ENCODE measurements at places on chromosomes 16 and 17.
A peak's percentile ranks its signal among the peaks of the same experiment; 100 is the strongest.

DNA sequence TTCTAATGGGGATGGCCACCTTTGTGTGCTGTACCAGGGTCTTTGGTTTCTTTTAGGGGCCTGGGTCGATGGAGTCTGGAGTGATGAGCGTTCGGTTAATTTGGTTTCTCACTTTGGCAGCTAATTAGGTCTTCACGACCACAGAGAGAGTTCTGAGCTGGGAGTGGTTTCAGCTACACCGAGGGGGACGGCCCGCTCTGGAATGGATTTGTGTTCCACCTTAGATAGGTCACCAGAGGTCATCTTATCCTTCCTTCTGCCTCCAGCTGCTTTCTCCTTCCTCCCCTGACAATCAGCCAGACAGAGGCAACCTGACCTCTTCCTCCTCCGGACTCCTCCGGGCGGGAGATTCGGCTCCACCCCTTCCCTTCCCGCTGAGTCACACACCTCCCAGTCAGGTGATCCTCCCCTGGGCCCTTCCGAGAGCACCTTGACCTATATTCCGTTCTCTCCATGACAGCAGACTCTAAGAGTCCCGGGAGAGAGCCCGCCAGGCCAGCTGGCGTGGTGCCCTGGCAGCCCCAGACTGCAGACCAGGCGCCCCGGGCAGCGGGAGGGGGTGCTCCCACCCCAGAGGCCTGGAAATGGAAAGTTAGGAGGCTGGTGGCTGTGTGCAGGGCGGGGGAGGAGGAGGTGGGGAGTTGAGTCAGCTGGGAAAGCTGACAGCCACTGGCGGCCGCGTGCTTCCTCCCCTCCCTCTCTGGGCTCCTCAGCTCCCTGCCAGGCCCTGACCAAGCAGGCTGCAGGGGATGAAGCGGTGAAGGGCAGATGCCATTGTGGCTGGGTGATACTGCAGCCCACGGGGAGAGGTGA is 44.7 kb downstream of the CHD9 start:
- DNase-seq, result peak; percentile 87

DNA sequence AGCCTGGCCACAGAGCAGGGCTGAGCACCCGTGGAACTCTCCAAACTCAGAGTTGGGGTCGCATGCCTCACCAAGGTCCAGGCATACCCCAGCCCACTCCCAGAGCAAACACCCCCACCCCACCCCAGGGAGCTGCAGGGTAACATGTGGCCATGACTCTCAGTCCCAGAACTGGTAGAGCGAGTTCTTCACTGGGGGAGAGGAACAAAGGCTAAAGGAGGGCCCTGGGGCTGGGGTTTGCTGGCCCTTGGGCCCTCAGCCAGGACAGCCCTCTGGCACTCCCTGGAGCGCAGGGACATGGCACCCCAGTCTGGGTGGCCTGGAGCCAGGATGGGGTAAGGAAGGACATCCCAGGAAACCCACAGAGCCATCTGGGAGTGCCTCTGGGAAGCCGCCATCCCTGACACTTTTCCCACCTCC is 4.2 kb downstream of the HID1 start:
- no peak for DNase-seq

DNA sequence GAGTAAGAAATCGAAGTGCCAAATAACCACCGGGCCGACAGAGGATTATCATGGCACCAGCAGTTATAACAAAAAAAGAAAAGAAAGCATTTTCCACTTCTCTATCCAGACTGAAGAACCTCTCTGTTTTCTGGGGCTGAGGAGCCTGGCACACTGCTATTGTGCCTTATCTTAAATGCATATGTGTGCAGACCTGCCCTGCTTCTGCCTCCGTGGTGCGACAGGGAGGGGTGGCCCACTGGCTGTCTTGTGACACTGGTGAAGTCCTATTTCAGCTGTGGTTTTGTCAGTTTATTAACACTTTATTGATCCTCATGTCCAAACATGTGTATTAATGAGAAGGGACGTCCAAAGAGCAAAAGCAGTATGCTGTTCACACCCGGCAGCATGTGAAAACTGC is 55.4 kb downstream of the CDK5R1 start:
- DNase-seq, result no peak

DNA sequence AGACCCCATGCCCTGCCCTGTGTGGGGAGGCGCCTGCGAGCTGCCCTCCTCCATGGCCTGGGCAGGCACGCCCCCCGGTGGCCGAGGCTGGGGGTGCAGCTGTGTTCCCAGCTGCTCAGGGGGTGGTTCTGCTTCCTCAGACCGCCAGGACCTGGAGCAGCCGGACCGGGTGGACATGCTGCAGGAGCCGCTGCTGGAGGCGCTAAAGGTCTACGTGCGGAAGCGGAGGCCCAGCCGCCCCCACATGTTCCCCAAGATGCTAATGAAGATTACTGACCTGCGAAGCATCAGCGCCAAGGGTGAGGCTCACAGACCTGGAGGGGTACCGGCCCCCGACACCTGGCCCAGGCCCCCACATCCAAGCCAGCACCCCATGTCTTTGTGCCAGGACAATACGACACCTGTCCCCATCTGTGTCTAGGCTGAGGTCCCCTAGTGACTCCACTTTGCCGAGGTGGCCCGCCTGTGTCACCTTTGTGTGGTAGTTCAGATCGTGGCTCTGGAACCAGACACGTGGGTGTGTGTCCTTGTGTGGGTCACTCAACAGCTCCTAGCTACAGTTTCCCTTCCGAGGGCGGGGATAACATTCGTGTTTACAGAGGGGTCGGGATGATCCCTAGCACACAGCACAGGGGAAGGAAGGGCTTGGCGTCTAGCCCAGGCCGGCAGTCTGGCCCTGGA is 9.3 kb downstream of the GJD3 start:
- DNase-seq, result peak; percentile 45

- no peak for DNase-seq
Observed at GRCh38 chr17:80718428-80718827, 173.8 kb downstream of the RPTOR start.

DNA sequence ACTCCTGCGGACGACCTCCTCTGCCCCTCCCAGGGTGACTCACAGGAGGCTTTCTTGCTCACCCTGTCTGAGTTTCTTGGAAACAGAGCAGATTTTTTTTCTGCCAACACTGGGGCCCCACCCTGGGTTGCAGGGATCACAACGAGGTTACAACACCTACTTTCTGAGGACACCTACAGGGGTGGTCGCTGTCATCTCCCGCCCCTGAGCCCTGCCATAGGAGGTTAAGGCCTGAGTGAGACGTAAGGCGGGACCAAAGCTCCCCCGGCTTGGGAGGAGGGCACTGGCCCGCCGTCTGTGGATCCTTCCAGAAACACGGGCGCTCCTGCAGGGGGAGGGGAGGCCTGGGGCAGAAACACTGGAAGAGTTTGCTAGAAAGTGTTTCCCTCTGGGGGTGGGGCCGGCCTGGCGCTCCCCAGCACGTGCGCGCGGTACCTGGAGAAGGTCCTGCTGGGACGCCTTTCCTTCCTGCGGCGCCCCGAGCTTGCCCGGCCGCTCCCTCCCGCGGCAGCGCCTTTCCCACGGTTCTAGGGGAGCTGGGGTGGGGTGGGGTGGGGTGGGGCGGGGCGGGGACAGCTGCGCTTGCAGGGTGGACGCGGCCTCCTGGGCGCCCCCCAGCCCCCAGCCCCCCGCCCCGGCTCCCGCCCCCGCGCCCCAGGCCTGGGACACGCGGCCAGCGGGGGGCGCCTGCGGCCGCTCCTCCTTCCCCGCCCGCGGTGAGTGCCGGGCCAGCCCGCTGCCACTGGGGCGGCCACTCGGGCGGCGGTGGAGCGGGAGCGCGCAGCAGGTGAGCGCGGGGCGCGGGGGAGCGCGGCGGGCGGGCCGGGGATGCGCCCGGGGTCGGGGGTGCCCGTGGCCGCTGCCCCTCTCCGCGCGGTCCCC is 20.7 kb upstream of the ADCY7 start:
- DNase-seq, result peak; percentile 72

- DNase-seq, result peak; percentile 17
Observed at GRCh38 chr17:77555741-77556291, 402.7 kb upstream of the TNRC6C start.
